Skeletal muscle cell (primary cell): ENCODE measurements at places on chromosomes 11 and 22.

DNA sequence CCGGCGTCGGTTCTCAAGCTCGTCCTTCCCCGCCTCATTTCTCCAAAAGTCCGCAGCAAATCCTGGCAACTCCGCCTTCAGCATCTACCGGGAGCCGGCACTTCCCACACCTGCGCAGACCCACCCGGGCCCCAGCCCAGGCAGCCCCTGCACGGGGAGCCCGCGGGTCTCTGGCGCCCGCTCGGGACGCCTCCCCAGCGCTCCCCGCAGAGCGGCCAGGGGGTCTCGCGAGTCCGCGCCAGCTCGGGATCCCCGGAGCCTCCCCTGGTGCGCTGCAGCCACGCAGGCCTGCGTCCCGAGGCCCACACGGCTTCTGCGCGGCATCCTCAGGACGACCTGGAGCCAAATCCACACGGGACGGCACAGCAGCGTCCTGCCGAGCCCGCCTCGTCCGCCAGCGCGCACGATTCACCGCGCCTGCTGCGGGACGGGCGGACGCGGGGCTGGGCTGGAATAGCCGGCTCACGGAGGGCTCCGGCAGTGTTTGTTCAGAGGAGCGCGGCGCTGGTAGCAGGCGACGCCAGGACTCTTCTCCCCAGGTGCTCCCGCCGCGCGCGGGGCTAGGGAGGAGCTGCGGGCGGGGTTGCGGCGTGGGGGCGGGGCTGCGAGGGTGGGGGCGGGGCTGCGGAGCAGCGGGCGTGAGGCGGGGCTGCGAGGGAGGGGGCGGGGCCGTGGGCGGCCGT, 816 bp upstream of the PHRF1 start:
- no peak for DNase-seq

DNA sequence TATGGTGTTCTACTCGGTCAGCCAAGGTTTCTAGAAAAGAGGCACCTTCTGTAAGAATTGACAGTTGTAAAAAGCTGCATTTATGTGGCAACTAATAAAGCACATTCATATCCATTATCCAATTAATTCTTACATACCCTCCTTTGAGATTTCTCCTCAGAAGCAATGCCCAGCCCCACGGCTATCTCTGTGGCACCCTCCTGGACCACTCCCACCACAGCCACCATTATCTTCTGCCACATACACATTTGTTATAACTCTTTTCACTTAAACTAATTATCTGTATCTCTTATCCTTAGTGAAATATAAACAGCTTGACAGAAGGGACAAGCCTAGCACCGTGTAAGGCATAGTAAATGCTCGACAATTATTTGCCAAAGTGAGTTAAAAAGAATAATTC, 48.5 kb downstream of the PAK1 start:
- no peak for DNase-seq

DNA sequence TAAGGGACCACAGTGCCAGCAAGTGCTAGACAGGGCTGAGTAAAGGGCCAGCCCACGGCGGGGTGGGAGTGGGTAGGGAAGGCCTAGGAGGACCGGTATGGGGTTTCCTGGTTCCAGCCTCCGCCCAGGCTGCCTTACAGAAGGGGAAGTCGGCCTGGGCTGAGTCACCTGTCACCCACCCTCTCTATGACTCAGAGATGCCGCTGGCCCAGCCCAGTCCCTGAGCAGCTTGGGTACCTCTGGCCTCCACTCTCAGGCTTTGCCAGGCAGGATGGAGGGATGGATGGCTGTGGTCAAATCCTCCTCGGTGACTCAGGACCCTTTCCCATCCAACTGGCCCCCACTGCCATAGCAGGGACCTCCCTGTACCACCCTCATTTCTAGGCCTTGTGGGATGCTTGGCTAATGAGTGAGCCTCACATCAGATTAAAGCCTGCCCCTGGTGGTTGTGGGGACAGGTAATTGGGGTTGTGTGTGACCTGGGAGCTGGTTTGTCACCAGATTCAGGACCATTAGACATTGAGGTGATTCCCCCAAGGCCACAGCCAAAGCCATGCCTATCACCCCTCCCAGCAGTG, 13.9 kb downstream of the SLC35E4 start:
- DNase-seq = peak; percentile 49

DNA sequence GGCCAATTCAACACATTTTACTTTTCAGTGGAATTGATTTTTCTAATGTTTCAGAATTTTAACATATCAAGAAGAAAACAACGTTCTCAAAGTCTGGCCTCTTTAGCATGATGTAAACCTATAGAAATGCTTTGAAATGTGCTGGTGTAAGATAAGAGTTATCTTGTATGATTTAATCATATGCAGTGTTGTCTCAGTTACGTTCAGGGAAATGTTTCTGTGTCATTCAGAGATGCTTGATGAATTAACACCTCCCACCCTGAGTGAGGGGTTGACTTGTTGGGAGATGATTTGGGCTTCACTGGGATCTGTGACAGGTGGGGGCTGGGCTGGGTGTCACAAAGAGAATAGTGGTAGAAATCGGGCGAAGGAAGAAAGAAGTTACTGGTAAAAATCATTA, 15.7 kb upstream of the MYO18B start:
- DNase-seq = no peak

GRCh38 chr11:81484196-81484595, 1249.5 kb downstream of the FAM181B start:
- no peak for DNase-seq

- DNase-seq = no peak
Measured at GRCh38 chr22:25053153-25053805, 100.8 kb downstream of the KIAA1671 start.

- DNase-seq = no peak
Measured at GRCh38 chr11:102793677-102794290, 4.2 kb downstream of the MMP1 start.

GRCh38 chr11:12005476-12005875, 3.0 kb downstream of the DKK3 start:
- DNase-seq = peak; percentile 39

DNA sequence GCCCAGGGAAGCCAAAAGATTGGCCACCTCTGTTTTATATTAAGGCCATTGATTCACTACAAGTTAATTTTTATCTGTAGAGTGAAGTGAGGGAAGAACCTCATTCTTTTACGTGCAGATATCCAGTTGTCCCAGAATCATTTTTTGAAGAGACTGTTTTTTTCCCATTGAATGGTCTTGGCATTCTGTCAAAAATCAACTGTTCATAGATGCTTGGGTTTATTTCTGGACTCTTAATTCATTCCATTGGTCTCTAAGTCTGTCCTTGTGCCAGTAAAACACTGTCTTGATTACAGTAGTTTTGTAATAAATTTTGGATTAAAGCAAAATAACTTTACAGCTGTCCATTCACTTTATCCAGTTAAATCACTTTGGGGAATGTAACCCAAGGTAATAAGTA, 26.8 kb downstream of the WBP2NL start:
- DNase-seq = no peak

- DNase-seq = no peak
Measured at GRCh38 chr11:65310736-65311135, 3.9 kb upstream of the CDC42EP2 start.

GRCh38 chr11:75759832-75760231, 8.7 kb upstream of the DGAT2 start:
- DNase-seq = no peak

GRCh38 chr11:36008584-36008983, 64.7 kb downstream of the LDLRAD3 start:
- DNase-seq = no peak

GRCh38 chr11:28887681-28888080, 779.5 kb downstream of the METTL15 start:
- no peak for DNase-seq

GRCh38 chr11:102553835-102554282, 23.3 kb upstream of the MMP7 start:
- DNase-seq = no peak

DNA sequence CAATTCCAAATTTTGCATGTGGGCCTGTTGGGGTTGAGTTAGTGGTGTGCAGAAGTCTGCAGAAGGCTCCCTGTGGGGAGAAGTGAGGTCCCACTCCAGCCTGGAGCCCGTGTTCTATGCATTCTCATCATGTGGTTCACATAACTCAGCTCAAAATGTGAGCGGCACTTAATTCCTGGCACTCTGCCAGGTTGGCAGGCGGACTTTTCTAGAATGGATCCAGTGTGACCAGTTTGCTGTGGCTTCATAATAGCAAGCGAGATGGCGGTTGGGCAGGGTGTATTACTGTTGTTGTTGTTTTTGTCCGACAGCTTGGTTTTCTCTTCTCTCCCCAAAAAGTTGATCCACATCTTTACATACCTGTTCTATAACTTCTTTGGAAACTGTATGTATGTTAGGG, 146.8 kb upstream of the TTC12 start:
- no peak for DNase-seq

GRCh38 chr11:86999859-87000753, 37.6 kb upstream of the TMEM135 start:
- DNase-seq = no peak

GRCh38 chr11:107655602-107656001, 56.3 kb downstream of the SLN start:
- no peak for DNase-seq

DNA sequence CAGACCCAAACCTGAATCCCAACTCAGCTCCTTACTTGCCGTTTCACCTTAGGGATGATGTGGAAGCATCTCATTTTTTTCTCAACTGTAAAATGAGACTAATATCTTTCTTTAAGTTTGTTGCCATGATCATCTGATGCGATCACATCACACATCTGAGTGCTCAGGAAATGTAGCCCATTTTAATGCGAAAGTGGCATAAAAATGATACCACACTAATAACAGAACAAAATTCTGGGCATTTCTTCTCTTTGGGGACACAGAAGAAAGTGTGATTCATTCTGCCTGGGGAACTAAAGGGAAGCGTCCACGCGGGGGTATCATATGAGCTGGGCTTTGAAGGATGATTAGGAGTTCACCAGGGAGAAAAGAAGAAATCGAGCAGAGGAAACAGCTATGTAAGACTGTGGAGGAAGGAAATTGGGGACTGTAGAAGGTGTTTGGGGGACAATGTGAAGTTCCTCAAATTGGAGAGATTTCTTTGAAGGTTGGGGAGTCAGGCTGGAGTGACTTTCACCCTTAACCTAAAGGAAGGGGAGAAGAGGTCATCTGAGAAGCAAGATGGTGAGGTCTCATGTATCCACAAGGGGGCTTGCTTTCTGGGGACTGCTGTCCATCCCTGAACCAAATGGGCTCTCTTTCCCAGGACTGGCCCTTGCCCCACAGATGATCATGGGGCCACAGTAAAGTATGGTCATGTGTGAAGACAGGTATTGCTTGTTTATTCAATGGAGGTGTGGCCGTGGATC, 49.7 kb upstream of the NNMT start:
- no peak for DNase-seq

- DNase-seq = no peak
Measured at GRCh38 chr22:46000081-46001027, 23.4 kb upstream of the WNT7B start.
